RWPE2 (cell line): ENCODE measurements at places on chromosomes 4 and X.

GRCh38 chr4:76990288-76991080 is 40.9 kb downstream of the SEPTIN11 start:
- H3K4me3 ChIP-seq = no peak overlapping the region
- no peaks in the 10 kb centered on the region for H3K27me3 ChIP-seq
- no peaks in the 10 kb centered on the region for H3K4me1 ChIP-seq
- no peak for DNase-seq

GRCh38 chrX:1012678-1013300 is 199.7 kb downstream of the CRLF2 start:
- no peaks in the 10 kb centered on the region for H3K36me3 ChIP-seq
- H3K4me1 ChIP-seq = no peaks in the 10 kb centered on the region
- no peaks in the 10 kb centered on the region for H3K27me3 ChIP-seq

- no peaks in the 10 kb centered on the region for H3K36me3 ChIP-seq
- H3K27ac ChIP-seq = no peak overlapping the region
- DNase-seq = peak; percentile 64
Measured at GRCh38 chr4:72604324-72604723, 35.3 kb upstream of the ADAMTS3 start.

DNA sequence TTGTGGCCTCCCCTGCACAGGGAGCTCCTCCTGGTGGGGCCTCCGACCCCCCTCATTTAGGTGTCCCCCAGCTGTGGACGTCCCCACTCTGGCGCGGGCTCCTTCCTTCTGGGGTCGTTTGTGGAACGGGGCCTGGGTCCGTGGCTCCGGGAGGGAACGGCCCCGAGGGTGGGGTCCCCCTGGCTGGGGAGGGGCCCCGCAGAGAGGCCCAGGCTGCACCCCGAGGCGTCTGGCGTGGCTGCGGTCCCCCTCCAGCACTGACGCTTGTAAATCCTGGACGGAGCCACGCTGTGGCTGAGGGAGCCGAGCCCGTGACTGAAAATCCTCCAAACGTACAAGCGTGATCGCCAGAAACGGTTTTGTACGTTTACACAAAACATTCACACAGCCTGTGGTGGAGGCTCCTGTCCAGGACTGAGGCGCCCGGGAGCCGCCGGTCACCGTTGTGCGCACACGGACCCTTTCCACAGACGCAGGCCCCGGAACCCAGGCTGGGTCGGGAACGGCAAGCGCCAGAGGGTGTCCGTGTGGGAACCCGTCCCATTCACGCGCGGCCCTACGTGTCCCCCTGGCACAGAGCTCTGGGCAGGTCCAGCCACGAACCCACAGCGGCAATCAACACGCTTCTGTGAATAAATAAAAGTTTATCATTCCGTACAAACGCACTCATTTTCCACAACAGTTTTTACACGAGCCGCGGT is 15.2 kb upstream of the GTPBP6 start:
- peak; percentile 59 for DNase-seq
- no peak overlapping the region for H3K4me3 ChIP-seq
- no peaks in the 10 kb centered on the region for H3K4me1 ChIP-seq

- no peak overlapping the region for H3K27ac ChIP-seq
- H3K27me3 ChIP-seq = peaks cover 6% of the 10 kb centered on the region
- no peaks in the 10 kb centered on the region for H3K4me1 ChIP-seq
- no peaks in the 10 kb centered on the region for H3K36me3 ChIP-seq
Measured at GRCh38 chr4:122005064-122005755, 53.4 kb upstream of the TRPC3 start.

- peaks cover 18% of the 10 kb centered on the region for H3K36me3 ChIP-seq
- H3K4me1 ChIP-seq = peaks cover 7% of the 10 kb centered on the region
- no peaks in the 10 kb centered on the region for H3K27me3 ChIP-seq
- H3K27ac ChIP-seq = no peak overlapping the region
Measured at GRCh38 chr4:112185740-112186670, 40.8 kb downstream of the FAM241A start.

- no peaks in the 10 kb centered on the region for H3K36me3 ChIP-seq
- H3K27ac ChIP-seq = no peak overlapping the region
- no peak overlapping the region for H3K4me3 ChIP-seq
- DNase-seq = no peak
- H3K4me1 ChIP-seq = no peaks in the 10 kb centered on the region
Measured at GRCh38 chrX:16558489-16558888, 91.5 kb upstream of the S100G start.

GRCh38 chr4:44046491-44046890 is 402.1 kb downstream of the KCTD8 start:
- no peak overlapping the region for H3K4me3 ChIP-seq
- no peak overlapping the region for H3K27ac ChIP-seq
- DNase-seq = no peak
- no peaks in the 10 kb centered on the region for H3K36me3 ChIP-seq

GRCh38 chrX:66638591-66639500 is at the start of gene EDA2R:
Gene EDA2R, minus strand, starts transcription at chrX:66639078. Its CDS starts 23,058 bp downstream, at chrX:66616020.
- H3K36me3 ChIP-seq = no peaks in the 10 kb centered on the region
- peak within 1 kb of the TSS; percentile 40 for H3K4me3 ChIP-seq
- no peaks in the 10 kb centered on the region for H3K27me3 ChIP-seq
- peak within 1 kb of the TSS; percentile 77 for H3K27ac ChIP-seq
- DNase-seq = peak; percentile 62

- no peaks in the 10 kb centered on the region for H3K36me3 ChIP-seq
- DNase-seq = no peak
- no peak overlapping the region for H3K27ac ChIP-seq
- H3K27me3 ChIP-seq = no peaks in the 10 kb centered on the region
Measured at GRCh38 chr4:104901438-104901837, 245.2 kb upstream of the TET2 start.

- no peaks in the 10 kb centered on the region for H3K36me3 ChIP-seq
- no peak overlapping the region for H3K4me3 ChIP-seq
- peaks cover 85% of the 10 kb centered on the region for H3K27me3 ChIP-seq
- DNase-seq = no peak
- H3K4me1 ChIP-seq = no peaks in the 10 kb centered on the region
- H3K27ac ChIP-seq = no peak overlapping the region
Measured at GRCh38 chr4:133152330-133152821, 3.3 kb downstream of the PCDH10 start.

DNA sequence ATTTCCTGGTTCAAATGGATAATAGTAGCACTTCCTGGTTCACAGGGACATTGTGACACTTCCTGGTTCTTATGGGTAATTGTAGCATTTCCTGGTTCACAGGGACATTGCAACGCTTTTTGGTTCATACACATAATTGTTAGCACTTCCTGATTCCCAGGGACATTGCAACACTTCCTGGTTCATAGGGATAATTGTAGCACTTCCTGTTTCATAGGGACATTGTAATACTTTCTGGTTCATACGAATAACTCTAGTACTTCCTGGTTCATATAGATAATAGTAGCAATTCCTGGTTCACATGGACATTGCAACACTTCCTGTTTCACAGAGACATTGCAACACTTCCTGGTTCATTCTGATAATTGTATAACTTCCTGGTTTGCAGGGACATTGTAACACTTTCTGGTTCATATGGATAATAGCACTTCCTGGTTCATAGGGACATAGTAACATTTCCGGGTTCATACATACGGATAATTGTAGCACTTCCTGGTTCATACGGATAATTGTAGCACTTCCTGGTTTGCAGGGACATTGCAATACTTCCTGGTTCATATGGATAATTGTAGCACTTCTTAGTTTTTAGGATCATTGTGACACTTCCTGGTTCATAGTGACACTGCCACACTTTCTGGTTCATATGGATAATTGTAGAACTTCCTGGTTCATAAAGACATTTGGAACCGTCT is 61.6 kb upstream of the CD99 start:
- H3K27ac ChIP-seq = peak overlapping the region; percentile 0
- H3K4me1 ChIP-seq = no peaks in the 10 kb centered on the region
- no peaks in the 10 kb centered on the region for H3K27me3 ChIP-seq
- H3K4me3 ChIP-seq = no peak overlapping the region

GRCh38 chrX:12657881-12658280 is 133.3 kb upstream of the PRPS2 start:
- no peak for DNase-seq
- H3K27me3 ChIP-seq = no peaks in the 10 kb centered on the region
- H3K4me1 ChIP-seq = no peaks in the 10 kb centered on the region
- H3K4me3 ChIP-seq = no peak overlapping the region
- H3K36me3 ChIP-seq = no peaks in the 10 kb centered on the region

DNA sequence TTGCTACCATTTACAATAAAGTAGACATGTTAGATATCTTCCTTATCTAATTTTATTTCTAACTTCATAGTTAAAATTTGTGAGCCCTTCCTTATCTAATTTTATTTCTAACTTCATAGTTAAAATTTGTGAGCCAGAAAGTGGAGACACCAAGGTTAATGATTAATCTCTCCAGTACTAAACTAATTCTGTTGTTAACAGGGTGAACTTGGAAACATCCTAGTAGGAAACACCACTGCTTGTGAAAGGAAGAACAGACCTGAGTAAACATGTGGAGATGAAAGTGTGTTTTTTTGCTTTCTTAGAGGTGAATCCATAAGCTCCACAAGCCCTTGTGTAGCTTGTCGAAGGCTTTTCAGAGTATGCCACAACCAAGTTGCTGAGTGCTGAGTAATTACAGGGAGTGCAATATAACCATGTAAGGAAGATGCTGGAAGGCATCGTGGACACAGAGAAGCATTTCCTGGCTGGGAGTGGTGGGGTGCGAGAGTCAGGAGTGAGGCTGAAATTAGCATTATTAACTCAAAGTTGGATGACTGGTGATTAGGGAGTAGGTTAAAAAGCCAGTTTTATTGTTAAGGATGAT is 118.6 kb upstream of the NEIL3 start:
- H3K27me3 ChIP-seq = no peaks in the 10 kb centered on the region
- H3K4me3 ChIP-seq = no peak overlapping the region
- DNase-seq = no peak
- no peaks in the 10 kb centered on the region for H3K36me3 ChIP-seq
- no peaks in the 10 kb centered on the region for H3K4me1 ChIP-seq

- no peaks in the 10 kb centered on the region for H3K4me1 ChIP-seq
- no peaks in the 10 kb centered on the region for H3K27me3 ChIP-seq
- H3K36me3 ChIP-seq = no peaks in the 10 kb centered on the region
- H3K4me3 ChIP-seq = no peak overlapping the region
- no peak for DNase-seq
- H3K27ac ChIP-seq = no peak overlapping the region
Measured at GRCh38 chr4:127239902-127240763, 392.6 kb upstream of the INTU start.

GRCh38 chr4:5656415-5656814 is 51.9 kb downstream of the EVC2 start:
- peaks cover 28% of the 10 kb centered on the region for H3K36me3 ChIP-seq
- no peaks in the 10 kb centered on the region for H3K27me3 ChIP-seq
- no peak for DNase-seq
- no peaks in the 10 kb centered on the region for H3K4me1 ChIP-seq
- no peak overlapping the region for H3K4me3 ChIP-seq

DNA sequence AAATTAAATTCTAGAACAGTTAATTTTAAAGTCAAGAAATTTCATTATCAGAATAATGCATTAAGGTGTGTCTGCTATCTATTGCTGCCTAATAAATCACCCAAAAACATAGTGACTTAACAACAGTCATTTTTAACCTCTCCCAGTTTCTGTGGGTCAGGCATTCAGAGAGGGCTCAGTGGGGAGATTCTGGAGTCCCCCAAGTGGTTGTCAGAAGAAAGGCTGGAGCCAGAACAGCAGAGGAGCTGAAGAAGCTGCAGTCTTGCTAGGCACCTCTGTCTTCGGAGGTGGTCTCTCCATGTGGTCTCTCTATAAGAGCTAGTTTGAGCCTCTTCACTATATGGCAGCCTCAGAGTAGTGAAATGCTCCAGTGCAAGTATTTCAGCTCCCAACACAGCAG is 9.3 kb upstream of the HOPX start:
- H3K27ac ChIP-seq = no peak overlapping the region
- DNase-seq = no peak
- H3K36me3 ChIP-seq = no peaks in the 10 kb centered on the region
- no peaks in the 10 kb centered on the region for H3K27me3 ChIP-seq
- no peaks in the 10 kb centered on the region for H3K4me1 ChIP-seq
- H3K4me3 ChIP-seq = no peak overlapping the region

DNA sequence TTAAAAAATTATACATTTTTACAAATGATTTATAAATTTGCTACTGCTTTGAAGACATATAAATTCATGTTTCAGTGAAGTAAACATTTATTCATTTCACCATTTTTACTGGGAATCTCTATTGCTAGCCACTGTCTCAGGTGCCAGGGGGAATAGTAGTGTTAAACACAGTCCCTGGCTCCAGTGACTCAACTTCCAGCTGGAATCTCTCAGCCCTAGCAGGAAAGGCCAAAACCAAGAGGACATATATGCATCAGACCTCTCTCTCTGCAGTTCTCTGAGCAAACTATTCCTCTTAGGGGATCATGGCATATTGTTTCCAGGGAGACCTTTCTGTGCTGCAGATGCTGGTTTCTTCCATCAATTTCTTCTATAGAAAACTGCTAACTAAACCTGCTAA is 1009.0 kb upstream of the LCORL start:
- H3K36me3 ChIP-seq = no peaks in the 10 kb centered on the region
- no peaks in the 10 kb centered on the region for H3K27me3 ChIP-seq
- no peak overlapping the region for H3K4me3 ChIP-seq
- no peak for DNase-seq
- no peak overlapping the region for H3K27ac ChIP-seq

DNA sequence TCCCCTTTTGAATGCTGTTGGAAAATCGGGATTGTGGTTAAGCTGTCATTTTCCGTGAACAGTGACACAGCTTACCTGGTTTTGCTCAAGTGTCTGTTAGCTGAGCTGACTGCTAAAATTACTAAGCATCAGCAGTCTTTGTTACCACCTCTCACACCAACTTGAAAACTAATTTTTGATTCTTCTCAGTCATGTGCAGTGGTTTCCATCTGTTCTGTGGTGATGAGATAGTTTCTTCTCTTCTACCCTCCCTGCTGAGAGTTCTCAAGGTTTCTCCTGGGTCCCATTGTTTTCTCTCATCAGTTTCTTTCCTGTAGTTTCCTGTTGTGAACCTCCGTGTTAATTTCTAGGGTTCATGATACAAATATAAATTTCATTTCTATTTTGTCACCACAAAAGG is 225.6 kb downstream of the ARHGAP10 start:
- no peak for DNase-seq
- peaks cover 16% of the 10 kb centered on the region for H3K36me3 ChIP-seq
- no peaks in the 10 kb centered on the region for H3K27me3 ChIP-seq
- no peaks in the 10 kb centered on the region for H3K4me1 ChIP-seq
- no peak overlapping the region for H3K27ac ChIP-seq

GRCh38 chr4:61212788-61213187 is 12.7 kb downstream of the ADGRL3 start:
- no peaks in the 10 kb centered on the region for H3K4me1 ChIP-seq
- no peak overlapping the region for H3K27ac ChIP-seq
- H3K36me3 ChIP-seq = no peaks in the 10 kb centered on the region
- DNase-seq = no peak
- H3K27me3 ChIP-seq = no peaks in the 10 kb centered on the region

GRCh38 chrX:104315555-104315954 is 60.8 kb upstream of the ESX1 start:
- H3K4me1 ChIP-seq = peaks cover 32% of the 10 kb centered on the region
- H3K27ac ChIP-seq = peak overlapping the region; percentile 37
- no peaks in the 10 kb centered on the region for H3K27me3 ChIP-seq
- H3K36me3 ChIP-seq = no peaks in the 10 kb centered on the region

GRCh38 chr4:168453146-168453545 is 27.1 kb downstream of the DDX60L start:
- H3K27me3 ChIP-seq = no peaks in the 10 kb centered on the region
- no peak overlapping the region for H3K4me3 ChIP-seq
- H3K4me1 ChIP-seq = peaks cover 14% of the 10 kb centered on the region
- no peak overlapping the region for H3K27ac ChIP-seq
- no peak for DNase-seq

GRCh38 chrX:8773117-8773516 is 28.1 kb downstream of the FAM9A start:
- no peak for DNase-seq
- no peaks in the 10 kb centered on the region for H3K4me1 ChIP-seq
- no peaks in the 10 kb centered on the region for H3K27me3 ChIP-seq
- no peak overlapping the region for H3K4me3 ChIP-seq
- H3K36me3 ChIP-seq = no peaks in the 10 kb centered on the region
